Activated naive CD4-positive, alpha-beta T cell treated with anti-CD3 and anti-CD28 coated beads for 36 hours (primary cell): ENCODE measurements at places on chromosomes 7 and 10. TPM values are rescaled to one million over a fixed set of nuclear protein-coding genes. Genes with fewer than 3 reads are reported as not detected.

DNA sequence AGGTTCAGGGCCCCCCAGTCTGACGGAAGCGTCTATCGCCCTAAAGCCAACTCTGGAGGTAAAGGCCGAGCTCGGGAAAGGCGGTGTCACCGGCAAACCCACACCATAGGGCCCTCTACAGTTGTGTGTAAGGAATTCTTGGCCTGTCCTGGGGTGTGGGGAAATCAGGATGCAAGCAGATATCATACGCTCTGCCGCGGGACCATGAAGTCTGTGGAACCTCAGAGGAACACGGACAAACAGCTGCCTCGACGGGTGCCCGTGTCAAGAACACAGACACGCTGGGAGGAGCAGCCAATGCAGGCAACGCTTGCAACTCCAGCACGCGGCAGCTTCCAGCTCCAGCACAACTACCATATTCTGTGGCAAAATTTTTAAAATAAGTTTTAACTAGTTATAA, 157.9 kb downstream of the DIP2C start:
- DNase-seq, result no peak

DNA sequence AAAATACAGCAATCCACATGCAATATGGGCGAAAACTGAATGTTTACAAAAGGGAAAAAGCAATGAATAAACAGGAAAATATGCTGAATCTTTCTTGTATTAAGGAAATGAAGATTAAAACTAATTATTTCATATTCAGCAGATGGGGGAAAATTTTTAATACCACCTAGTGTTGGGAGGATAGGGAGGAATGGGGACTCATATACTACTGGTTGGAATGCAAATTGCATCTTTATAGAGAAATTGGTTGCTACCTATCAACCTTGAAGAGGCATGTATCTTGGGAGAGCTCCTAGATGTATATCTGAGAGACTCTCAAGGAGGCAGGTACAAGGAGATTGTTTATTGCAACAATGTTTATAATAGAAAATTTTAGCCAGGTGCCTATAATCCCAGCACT, 101.4 kb downstream of the CREM start:
- no peak for DNase-seq

DNA sequence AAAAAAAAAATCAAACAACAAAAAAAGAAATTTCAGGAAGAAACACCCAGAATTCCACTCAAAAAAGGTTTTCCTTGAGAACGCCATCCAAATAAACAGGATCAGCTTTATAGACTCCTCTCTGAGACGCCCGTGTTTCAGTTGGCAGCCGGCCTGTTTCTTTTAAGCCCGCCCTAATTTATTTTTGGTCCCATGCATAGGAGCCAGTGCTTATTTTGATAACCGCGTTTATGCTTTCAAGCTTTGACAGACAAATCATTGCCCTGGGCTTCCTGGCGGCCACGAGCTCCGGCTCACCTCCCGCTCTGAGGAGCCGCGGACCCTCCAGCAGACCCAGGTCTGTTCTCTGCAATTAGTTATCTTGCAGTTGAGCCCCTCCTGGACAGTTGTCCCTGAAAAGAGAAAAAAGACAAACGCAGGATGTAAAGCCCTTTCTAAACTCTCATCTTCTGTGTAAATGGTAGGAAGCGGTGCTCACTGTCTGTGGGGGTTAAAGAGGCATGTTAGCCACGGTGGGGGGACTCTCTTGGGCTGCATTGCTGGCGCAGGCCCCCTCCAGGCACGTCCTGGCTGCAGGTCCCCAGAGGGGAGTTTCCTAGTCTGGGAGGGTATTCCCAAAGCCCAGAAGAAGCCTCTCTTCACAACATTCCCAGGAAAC, 22.2 kb upstream of the UNCX start:
- no peak for DNase-seq

DNA sequence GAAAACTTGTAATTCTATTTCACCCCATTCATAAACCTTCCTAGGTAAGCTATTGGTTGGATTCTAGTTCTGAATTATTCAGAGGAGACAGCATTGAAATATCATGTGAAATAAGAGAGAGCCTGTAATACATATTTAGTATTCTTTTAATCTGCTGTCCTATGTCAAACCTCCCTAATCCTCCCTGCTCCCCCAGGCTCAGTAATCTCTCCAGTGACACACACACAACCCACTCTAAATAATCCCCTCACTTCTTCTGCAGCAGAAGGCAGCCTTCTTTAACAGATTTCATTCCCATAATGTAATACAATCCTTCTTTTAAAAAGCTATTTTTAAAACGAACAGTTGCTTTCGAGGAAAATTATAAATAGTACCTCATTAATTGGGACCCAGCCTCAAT, 639.7 kb upstream of the AUTS2 start:
- no peak for DNase-seq

GRCh38 chr7:157508477-157508881, 171.7 kb downstream of the DNAJB6 start:
- DNase-seq, result no peak

DNA sequence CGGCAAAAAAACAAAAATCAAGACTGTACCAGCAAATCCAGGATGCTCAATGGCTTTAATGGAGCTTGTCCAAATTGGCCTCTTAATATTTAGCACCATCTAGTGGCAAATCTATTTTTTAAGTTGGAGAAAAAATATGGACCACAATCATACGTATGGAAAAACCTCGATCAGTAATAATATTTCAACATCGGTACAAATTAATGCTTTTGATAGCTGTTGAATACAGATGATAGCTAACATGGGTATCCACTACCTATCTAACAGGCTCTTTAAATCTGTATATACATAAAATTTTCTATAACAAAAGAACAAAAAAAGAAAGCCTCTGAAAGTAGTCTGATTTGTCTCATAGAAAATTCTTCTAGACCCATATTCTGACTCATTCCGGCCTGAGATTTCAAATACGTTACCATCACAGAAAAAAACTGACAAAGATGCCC, 29.2 kb downstream of the COA1 start:
- DNase-seq, result no peak

DNA sequence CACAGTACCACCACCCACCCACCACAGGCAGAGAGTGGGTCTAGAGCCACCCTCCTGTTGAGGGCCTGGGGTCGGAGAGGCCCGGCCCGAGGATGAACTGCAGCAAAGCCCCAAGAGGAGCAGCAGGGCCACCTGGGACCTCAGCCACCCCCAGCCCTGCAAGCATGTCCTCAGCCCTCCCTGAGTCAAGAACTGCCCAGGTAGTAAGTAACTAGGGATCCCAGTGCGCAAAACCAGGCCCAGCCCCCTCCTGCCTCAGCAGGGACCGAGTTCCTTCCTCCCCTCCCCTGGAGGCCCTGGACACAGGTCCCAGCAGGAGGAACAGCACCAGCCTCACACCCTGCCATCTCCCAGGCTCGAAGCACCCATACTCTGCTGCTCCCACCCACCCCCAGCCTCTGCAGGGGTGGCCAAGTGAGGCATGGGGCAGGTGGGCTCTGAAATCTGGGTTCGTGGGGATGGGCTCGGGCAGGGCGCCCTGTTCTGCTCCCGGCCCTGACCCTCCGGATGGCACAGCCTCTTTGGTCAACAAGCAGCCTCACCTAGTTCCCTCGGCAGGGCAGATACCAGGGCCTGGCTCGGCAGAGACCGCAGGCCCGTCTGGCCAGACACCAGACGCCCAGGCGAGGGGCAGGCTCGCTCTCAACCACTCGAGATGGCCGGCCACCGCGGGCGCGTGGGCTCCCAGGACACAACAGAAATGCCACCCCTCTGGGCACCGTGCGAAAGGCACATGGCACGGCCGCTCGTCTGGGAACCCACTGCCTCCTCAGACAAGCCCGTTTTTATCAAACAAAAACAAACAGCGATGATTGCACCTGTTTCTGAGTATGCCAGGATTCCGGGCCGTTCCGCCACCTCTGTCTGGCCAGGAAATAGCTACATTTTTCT, 15.2 kb downstream of the PDGFA start:
- DNase-seq, result no peak

The KIAA1549 gene
- total RNA-seq, result 0.60 TPM

The RSPH10B2 gene
- total RNA-seq, result not detected

The PPP1R17 gene
- not detected for total RNA-seq

The VSTM4 gene
- not detected for total RNA-seq

The KAT6B gene
- total RNA-seq, result 17.3 TPM

GRCh38 chr7:128887169-128888038, 23.1 kb downstream of the KCP start:
- no peak for DNase-seq

DNA sequence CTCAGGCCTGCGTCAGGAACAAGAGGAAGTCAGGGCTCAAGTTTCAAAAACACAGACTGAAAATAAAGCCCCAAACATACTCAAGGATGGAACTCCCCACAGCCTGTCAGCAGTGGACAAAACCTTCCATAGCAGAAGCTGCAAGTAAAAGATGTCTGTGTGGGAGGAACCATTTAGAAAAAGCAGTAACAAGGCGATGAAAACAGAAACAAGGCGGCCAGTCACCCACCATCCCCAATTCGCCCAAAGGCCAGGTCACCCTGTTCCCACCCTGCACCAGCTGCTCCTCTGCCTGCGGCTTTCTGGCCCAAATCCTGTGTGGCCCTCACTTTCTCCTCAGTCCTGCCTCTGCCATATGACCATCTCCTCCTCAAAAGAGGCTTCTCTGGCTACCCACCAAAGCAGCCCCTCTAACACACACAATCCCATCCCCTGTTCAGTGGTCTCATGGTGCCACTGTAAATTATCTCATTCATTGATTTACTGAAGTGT, 27.8 kb downstream of the KCNMA1 start:
- DNase-seq, result no peak

DNA sequence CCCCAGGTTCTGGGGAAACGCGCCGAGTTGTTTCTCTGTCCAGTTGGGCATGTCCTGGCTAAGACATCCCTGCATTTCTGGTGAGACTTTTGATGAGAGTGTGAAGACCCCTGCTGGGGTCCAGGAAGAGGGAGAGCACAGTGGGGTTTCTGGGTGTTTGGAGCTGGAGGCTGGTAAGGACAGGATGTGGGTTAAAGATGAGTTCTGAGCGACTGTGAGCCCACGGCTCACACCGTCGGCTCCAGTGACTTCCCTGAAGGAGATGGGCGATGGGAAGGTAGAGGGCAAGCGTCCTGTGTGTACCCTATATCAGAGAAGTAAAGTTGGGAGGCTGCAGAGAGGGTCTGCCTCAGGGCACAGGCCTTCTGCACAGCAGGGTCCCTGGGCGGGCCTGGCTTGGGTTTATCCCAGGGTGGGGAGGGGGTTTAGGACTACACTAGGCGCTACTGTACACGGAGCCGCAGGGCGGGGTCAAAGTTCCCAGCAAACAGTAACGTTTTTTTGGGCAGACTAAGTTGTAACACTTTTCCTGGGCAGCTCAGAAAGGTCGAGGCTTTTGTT, 3.6 kb downstream of the EMX2 start:
- no peak for DNase-seq

DNA sequence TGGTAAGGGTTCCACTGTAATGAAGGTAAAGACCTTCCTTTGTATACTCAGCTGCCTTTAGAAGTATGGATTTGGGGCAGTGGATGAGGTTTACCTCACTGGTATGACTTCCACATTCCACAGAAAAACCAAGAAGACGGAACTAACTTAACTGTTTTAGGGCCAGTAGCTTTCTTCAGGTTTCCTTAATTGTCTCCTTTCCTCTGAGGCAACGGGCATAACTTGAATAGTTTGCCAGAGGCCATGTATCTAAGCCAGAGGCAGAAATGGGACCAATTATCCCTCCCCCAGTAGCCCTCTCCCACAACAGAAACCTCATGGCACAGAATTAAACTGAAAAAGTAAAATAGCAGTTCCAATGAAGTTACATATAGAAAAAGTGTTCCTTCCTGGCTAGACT, 281.7 kb downstream of the PHTF2 start:
- DNase-seq, result no peak

- peak; percentile 33 for DNase-seq
Observed at GRCh38 chr7:151313857-151314256, 27.8 kb upstream of the NUB1 start.

The ADAMTS14 gene
- total RNA-seq, result not detected

DNA sequence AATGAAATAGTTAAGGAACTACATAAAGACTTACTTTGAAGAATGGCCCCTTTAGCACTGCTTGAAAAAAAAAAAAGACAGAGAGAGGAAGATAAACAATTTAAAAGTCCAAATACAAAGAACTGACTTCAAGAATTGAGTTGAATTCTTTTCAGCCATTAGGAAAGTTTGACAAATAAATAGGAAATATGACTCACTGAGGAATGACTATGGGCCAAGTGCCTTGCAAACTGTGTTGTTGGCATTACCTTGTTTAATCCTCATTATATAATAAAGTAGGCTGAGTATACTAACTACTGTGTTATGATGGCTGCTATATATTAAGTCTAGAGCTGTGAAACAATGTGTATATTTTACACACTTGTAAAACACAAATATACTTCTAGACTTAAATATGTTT, 151.1 kb downstream of the ELMO1 start:
- no peak for DNase-seq

The ZNF746 gene
- 12.0 TPM for total RNA-seq

GRCh38 chr7:132869166-132869861, 212.6 kb downstream of the CHCHD3 start:
- no peak for DNase-seq

DNA sequence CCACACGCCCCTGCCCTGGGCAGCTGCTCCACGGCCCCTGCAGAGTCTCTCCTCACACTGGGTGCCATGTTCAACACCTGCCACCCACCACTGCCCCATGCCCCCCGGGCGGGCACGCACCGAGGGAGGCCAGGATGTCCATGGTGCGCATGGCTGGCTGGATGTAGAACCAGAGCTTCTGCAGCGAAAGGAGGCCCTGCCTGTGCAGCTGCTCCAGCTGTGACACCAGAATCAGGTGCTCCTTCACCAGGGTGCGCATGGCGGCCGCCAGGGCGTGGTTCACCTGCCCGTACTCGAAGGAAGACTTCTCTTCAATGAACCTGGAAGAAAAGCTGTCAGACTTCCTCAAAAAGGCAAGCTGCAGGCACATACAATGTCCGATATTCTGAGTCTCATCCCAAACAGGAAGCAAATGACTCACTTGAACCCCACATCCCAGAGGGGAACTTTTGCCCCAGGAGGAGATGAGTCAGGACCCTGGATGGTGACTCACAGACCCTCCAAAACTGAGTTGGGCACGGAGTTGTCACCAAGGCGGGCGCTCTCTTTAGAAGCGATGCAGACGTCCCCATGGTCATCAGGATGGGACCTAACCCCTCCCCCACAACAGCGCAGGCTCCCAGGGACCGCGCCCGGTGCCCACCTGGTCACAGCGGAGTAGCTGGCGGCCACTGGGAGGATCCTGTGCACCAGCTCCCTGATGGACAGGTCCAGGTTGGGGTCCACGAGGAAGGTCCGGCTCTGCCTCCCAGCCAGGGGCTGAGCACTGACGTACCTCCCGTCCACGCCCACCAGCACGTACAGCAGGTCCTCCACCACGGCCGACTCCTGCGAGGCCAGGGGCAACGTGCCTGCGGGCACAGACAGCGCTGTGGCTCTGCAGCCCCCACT, 15.5 kb downstream of the TUBGCP2 start:
- no peak for DNase-seq

DNA sequence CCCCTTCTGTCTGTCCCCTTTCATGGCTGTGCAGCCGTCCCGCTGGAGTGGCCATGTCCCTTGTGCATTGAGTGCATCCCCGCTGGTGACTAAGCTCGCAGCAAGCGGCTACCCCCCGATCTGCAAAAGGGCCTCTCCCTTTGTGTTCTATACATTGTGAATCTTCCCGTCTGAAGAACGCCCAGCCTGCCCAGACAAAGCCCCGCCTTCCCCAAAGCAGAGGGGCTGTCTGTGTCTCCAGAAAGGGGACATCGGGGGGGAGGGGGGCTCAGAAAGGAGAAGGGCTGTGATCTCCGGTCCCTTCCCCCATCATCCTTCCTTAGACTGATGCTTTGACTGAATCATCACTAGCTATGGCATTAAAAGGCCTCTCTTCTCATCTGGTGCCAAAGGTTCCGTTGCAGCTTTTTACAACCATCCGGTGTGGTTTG, 11.9 kb downstream of the NPTX2 start:
- no peak for DNase-seq

The PIK3AP1 gene
- total RNA-seq, result 1.7 TPM

- no peak for DNase-seq
Observed at GRCh38 chr10:112249722-112250121, 33.5 kb upstream of the TECTB start.
